Stimulated activated CD4-positive, alpha-beta T cell treated with anti-CD3 and anti-CD28 coated beads, Interleukin-15, amount 100 ng/mL, for 24 hours (primary cell): ENCODE measurements at places on chromosomes 3 and 15.
A peak's percentile ranks its signal among the peaks of the same experiment; 100 is the strongest.

DNA sequence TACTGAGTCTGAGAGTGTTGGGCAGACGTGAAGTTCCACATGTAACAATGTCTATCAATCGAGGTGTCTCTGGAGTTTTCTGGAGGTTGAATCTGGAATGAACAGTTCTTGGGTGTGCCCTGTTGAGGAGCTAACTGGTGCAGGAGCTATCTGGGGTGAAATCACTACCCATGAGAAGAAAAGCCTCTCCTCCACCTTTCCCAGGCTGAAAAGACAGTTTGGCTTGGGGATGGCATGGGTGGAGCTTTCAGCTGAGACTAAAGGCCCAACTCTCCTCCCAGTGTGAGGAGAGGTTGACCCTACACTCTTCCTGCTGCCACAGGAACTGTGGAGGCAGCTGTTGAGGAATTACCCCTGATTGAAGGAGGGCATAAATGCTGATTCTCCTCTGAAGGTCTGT, 54.4 kb upstream of the LRRFIP2 start:
- no peak for DNase-seq

DNA sequence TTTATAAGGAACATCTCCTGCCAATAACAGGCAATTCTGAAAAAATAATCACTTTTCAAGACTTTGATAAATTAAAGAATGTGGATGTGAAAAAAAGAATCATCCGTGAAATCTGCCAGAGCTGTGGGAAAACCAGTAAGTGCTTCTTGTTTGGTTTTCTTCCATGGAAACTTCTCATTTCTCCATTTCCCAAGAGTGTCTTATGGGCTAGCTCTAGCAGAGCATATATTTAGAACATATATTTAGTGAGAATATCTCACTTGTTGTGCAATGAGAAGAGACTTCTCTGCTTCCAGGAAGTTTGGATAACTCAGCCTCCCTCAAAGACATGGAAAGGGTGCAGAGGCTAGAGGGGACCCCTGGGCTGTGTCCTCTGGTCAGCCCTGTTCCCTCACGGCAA, 49.9 kb downstream of the COL6A5 start:
- DNase-seq, result no peak

- DNase-seq, result no peak
These were observed 15.8 kb upstream of the ARRDC4 start for GRCh38 chr15:97944724-97945123.

- no peak for DNase-seq
These were observed 172.8 kb upstream of the SNTN start for GRCh38 chr3:63479661-63480035.

GRCh38 chr3:108106449-108106848, 15.6 kb upstream of the CD47 start:
- DNase-seq, result no peak

DNA sequence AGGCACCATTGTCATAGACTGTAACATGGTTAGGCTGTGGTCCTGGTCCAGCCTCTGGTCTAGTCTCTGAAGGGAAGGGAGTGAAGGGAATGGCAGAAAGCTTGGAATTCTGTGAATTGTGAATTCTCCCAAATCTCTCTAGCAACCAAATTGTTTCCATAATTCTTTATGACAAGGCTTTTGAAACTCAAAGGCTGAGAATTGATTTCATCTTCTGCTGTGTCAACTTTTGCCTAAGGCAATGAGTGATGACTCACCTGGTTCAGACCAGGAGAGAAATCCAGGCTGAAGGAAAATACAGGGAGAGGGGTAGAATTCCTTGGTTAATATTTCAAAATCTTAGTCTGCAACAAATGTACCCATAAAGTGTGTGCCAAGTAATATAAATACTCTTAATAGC, 82.6 kb upstream of the ADPGK start:
- no peak for DNase-seq

DNA sequence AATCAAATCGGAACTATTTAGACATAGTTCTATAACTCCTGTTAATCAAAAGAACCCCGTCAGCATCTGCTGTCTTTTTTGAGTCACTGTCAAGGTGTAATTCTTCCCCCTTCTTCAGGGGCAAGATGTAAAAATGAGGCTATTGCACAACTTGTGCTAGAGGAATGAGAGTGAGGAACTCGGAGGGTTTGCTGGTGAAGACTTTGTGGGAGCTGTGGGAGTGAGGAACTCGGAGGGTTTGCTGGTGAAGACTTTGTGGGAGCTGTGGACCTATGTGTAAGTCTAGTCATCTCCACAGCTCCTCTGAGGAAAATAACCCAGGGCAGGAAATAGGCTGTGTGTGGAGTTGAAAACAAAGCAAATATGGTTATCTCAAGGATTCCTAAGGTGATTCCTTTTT, 2.5 kb upstream of the CERS3 start:
- DNase-seq, result no peak

DNA sequence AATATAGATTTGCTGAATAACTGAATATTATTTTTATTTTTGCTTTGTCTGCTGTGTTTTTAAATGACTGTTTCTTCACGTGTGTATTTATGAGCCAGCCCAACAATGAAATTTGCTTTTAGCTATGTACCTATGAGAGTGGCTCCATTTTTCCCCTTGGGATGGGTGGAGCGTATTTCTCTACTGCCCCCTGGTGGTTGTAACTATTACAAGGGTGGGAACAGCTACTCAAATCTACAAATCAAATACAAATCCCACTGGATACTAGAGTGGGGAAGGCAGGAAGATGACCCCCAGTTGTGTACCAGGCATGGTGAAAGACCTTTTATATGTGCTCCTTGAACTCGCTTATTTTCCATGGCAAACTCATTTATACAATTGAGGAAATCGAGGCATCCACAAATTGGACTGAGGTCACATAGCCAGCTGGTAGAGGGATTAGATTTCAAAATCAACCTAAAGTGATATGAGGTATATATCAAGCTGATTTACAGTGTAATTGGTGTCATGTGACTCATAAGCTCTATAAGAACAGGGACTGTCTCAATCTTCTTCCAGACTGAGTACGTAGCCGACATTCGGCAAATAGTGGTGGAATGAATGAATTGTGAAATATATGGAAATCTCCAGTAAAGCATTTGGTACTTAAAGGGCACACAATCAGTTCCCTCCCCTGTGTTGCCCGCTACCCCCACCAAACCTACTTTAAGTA, 69.5 kb upstream of the VEPH1 start:
- DNase-seq, result peak; percentile 34

DNA sequence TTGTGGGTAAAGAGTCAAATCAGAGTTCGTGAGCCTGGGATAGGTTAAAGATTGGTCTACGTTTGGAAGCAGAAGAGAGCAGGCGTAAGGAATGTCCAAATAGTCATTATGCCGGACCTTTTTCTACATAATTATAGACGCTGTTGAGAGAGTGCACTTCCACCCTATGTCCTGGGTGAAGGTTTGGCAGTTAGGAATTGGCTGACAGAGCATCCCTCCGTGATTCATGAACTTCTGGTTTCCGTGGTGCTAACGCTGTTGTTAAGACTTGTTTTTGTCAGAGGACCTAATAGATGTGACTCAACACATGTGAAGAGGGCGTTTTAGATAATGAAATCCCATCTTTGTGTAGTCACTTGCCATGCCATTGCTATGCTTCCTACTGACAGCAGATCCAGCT, 1.1 kb downstream of the EAF1 start:
- DNase-seq, result peak; percentile 44

- DNase-seq, result no peak
These were observed 27.2 kb downstream of the PLCL2 start for GRCh38 chr3:16911916-16912315.

GRCh38 chr15:94228611-94229010, 2.8 kb upstream of the MCTP2 start:
- DNase-seq, result no peak

DNA sequence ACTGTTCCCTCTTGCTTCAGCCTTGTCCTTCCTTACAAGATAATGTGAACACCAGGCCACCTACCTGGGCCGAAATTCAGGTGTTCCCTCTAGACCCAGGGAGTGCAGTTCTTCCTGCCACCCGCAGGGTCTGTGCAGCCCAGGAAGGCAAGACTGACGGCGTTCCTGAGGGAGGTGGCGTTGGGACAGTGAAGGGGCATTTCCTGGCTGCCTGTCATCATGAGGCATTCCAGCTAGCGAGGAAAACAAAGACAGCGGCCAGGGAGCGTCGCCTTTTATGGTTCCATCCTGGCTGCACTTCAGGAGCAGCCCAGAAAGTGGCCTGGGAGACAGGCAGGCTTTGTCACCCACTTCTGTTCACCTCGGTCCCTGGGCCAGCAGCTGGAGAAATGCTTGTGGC, 84.8 kb upstream of the WNT5A start:
- DNase-seq, result no peak

DNA sequence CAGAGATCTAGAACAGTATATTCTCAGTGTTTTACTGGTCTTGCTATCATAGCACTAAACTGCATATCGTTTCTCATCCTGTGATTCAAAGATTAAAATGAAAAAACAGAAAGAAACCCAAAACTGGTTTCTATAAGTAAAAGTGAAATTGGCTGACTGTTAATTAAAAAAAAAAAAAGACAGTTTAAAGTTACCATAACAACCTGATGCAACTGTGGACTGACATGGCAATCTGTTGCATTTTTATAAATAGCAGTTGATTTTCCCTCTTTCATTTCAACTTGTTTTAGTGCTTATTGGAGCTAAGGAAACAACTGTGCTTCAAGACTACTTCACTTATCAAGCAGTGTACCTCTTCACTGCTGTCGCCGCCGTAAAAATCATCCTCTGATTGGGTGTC, 186.6 kb downstream of the CFAP20DC start:
- no peak for DNase-seq

- DNase-seq, result no peak
These were observed 20.8 kb upstream of the VPS8 start for GRCh38 chr3:184791171-184791570.

DNA sequence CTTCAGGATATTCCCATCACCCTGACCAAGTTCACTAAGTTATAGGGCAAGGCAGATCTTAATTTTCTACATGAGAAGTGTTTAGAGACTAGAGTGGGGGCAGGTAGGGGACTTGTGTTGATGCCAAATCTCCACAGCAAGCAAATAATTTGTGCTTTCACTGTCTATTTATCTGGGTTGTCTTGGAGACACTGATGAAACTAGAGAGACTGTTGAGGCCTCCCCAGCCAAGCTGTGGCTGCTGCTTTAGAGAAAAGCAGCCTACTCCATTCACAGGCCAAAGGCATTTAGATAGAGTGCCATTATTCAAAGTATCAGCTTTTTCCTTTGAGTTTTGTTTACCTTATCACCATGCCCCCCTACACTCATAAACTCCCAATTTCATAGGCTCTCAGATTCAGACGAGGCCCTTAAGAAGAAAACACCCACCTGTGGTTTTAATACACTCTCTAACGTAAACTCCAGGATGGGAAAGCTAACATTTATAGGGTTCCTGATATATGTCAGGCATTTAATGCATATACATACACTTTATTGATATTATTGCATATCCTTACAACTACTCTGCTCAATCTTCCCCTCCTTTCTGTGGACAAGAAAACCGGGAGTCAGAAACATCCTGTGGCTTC, 130.4 kb upstream of the FOXB1 start:
- no peak for DNase-seq

- DNase-seq, result no peak
These were observed 131.7 kb downstream of the STAG1 start for GRCh38 chr3:136620436-136620835.

GRCh38 chr15:83284559-83285283, at the start of gene BNC1:
BNC1 (minus strand) TSS chr15:83284664; CDS start chr15:83284628, 36 bp downstream.
- DNase-seq, result peak; percentile 10

GRCh38 chr3:126149256-126149902, 31.0 kb downstream of the ALDH1L1 start:
- DNase-seq, result no peak

DNA sequence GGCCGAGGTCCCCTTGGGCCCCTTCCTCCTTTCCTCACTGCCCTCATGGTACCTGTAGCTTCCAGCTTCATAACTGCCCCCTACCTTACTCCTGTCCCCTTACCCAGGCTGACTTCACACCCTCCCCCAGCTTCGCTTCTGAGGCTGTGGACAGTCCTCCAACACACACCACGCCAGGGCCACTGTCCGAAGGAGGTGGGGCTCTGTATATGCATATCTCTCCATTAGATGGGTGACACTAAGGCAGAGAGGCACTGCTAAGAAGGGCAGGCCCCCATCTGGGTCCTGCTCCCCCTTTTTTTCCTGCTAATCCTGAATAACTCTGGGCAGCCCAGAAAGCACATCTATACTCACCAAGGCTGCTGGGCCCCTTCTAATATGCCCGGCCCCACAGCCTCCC, 1.0 kb upstream of the COL7A1 start:
- no peak for DNase-seq

DNA sequence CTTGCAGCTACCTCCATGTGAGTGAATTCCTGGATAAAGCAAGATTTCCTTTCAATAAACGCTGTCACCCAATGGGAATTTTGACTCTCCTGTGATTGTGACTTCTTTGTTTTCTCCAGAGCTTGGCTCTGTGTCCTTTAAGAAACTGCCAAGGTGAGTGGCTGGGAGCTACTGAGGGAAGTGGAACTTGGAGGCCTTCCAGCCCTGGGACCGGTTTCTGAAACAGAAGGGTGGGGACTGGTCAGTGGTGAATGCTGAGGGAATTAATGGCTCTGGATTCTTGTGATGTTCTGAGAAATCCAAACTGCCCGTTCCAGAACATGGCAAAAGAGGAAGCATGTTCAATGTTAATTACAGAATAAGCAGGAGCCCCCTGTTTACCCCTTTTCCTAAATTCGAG, 41.1 kb upstream of the MYZAP start:
- no peak for DNase-seq

- no peak for DNase-seq
These were observed 292.8 kb downstream of the LPP start for GRCh38 chr3:188446766-188447165.

DNA sequence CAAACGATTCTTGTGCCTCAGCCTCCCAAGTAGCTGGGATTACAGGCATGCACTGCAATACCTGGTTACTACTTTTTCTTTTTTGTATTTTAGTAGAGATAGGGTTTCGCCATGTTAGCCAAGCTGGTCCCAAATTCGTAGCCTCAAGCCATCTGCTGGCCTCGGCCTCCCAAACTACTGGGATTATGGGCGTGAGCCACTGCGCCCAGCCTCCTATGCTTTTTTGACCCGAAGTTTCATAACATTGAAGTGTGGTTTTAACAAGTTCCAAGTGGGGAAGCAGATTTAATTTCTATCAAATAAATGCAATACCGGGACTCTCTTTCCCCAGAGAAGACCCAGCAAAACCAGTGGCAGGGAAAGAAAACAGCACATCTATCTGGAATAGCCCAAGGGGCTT, 13.7 kb downstream of the SH3BP5 start:
- no peak for DNase-seq
